Gastrocnemius medialis (tissue), 4 donors: ENCODE measurements at places on chromosomes 1 and 21.

GRCh38 chr1:13498553-13498952 lies 15.2 kb downstream of the LRRC38 start:
- DNase-seq = no peak

DNA sequence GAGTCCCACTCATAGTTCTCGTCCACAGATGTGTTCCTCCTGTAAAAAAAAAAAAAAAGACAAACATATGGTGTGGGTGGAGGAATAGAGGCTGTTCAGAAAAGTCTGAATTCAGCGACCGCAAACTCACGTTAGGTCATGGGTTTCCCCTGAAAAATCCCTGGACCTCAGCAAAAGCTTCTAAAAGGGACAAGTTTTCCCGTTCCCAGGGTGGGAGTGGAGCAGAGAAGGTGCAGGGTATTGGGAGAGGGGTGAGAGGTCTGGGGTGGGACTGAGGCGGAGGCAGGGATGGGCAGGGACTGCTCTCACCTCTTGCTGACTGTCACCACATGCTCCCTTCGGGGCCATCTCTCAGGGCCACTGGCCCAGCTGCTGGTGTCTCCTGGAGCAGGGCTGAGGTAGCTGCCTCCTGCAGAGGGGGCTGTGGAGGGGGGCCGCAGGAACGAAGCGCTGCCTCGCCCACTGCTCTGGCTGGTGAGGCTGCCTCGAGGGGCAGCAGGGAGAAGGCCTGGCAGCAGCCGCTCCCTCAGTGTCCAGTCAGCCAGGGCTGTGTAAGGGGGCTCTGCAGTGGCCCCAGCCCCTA lies 2.6 kb upstream of the TAGLN2 start:
- no peak for DNase-seq

- DNase-seq = no peak
These were observed 355.4 kb downstream of the KIF26B start for GRCh38 chr1:245510144-245510543.

DNA sequence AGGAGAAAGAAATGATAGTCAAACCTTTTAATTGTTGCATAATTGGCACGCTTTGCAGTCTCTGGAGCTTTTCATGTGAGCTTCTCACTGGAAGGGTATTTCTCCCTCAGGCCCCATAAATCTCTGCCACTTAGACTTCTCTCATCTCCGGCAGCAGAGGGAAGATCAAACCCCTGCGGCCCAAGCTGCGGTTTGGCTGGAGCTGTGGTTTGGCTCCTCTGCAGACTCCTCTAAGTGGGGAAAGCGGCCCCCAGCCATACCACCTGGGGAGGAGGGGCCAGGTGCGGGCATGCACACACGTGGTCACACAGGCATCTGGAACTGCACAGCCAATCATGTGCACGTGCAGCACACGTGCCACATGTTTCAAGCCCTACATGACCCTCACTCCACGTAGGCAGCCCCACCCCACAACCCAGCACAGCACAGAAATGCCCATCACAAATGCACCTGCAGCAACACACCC lies 58.3 kb downstream of the UBE2T start:
- DNase-seq = no peak

DNA sequence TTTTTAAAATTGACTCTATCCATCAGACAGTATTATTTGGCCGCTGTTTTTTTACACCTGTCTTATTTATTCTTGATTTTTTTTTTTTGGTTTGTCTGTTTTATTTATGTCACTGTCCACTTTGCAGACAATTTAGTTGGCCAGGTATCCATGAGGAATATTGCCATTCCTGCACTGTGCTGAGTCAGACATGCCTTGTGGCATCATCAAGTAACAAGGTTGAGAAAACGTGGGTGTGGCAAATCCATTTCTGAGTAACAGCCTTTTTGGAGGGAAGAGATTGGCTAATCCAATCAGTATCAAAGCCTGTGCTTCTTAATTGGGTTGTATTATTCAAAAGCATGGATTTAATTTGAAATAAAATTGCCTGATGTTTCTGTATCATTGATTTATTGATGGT lies 463.1 kb downstream of the USP25 start:
- DNase-seq = no peak

- DNase-seq = no peak
These were observed 370.6 kb downstream of the PTPRC start for GRCh38 chr1:199009447-199009846.

- no peak for DNase-seq
These were observed 7.3 kb downstream of the B3GALT2 start for GRCh38 chr1:193179094-193179493.
